SJCRH30 (cell line): ENCODE measurements at places on chromosomes 4 and X. TPM values are rescaled to one million over a fixed set of nuclear protein-coding genes. Genes with fewer than 3 reads are reported as not detected.
A peak's percentile ranks its signal among the peaks of the same experiment; 100 is the strongest.

DNA sequence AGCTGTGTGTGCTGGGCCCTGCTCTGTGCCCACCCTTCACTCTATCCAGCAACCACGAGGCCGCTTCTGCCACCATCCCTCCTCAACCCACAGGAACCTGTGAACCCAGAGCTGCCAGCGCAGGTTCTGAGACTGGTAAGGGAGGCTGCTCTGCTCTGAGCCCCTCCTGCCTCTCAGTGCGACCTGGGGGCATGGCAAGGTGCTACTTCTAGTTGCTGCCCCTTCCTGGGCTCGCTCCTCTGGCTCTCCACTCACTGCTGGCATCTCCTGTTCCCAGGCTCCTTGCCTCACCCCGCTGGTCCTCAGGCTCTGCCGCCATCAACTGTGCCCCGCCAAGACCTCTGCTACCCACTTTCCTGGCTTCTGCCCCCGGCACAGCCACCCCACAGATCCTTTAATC, 39.3 kb downstream of the RNF212 start:
- no peak for DNase-seq

- DNase-seq, result no peak
These were observed 725 bp upstream of the CXCL1 start for GRCh38 chr4:73868206-73869129.

DNA sequence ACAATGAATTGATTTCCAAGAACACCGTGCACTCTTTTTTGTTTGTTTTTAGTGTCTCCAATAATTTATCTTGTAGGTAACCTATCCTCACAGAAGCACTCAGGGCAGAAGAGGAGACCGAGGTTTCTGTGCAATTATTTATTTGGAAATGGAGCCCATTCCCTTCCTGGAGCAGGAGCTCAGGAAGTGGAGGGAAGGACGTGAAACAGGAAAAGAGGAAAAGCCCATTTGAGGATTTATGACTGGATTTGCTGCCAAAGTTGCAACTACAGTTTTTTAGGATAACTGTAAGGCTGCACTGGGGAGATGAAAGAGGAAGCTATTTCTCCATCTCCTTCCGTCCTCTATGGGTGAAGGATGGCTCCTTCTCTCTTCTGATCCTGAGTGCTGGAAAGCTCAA, 31.7 kb upstream of the MXRA5 start:
- no peak for DNase-seq

DNA sequence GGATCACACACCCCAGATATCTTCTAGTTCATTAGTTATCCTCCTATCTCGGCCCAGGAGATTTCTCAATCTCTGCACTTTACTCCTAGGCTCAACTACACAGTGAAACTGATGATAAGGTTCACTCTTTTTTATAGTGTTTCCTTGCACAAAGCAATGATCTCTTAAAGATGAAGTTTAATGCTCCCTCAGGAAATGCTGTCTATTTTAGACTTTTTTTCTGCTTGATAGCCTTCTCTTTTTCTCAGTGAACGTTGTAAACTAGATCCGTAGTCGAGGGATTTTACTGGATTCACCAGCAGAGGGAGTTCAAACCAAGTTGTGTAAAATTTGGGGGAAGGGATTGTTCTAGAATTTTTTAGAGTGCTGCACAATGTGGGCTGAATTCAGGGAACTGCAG, 269.6 kb downstream of the GBA3 start:
- DNase-seq, result peak; percentile 24

- no peak for DNase-seq
These were observed 72.0 kb downstream of the TMEM144 start for GRCh38 chr4:158282252-158282651.

DNA sequence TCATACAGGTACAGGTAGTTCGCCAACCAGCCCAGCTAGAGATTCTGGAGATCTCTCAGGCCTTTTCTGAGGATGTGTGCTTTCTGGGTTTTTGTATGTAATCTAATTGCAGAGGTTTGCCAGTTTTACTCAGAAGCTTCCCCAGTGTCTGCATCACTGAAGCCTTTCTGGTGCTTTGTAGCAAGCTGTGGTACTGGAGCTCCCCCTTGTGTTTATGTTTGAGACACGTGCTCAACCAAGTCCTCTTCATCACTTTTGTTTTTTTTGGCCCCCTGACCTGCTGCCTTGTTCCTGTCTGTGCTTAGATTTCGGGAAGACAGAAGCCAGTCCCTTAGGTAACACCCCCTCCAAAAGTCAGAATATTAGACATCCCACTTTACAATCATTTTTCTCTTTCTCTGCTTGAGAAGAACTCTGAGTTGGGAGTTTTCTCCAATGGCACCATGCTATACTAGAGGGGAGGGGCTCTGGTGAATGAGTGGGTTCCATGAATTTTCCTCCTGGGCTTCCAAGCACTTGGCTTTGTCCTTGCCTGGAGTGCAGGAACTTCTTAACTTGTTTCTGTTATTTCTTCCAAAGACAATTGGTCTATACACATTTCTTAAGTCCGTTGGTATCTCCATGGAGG, 128.4 kb upstream of the TBC1D9 start:
- peak; percentile 69 for DNase-seq

- no peak for DNase-seq
These were observed 346.8 kb downstream of the FSTL5 start for GRCh38 chr4:161816958-161817357.

GRCh38 chr4:87559090-87559837, 30.1 kb upstream of the SPARCL1 start:
- DNase-seq, result peak; percentile 89

- peak; percentile 26 for DNase-seq
These were observed 13.9 kb upstream of the PPEF2 start for GRCh38 chr4:75916091-75916661.

DNA sequence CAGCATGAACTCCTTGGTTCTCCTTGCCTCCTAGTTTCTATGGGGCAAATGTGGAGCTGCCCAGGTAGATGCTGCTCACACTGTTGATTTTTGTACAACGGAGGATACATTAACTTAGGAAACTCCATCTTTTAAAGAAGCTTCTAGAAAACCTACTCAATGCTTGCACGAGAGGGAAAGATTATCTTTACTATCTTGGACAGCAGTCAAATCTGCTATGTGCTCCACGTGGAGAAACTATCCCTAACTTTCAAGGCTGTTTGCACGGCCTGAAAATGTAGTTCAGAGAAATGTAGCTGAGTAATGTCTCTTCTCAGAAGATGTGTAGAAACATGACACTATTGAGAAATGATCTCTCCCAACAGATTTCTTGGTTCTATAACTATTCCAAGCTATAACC, 1530.9 kb upstream of the PABPC4L start:
- DNase-seq, result no peak

GRCh38 chr4:36123906-36124305, 120.4 kb downstream of the ARAP2 start:
- DNase-seq, result no peak

DNA sequence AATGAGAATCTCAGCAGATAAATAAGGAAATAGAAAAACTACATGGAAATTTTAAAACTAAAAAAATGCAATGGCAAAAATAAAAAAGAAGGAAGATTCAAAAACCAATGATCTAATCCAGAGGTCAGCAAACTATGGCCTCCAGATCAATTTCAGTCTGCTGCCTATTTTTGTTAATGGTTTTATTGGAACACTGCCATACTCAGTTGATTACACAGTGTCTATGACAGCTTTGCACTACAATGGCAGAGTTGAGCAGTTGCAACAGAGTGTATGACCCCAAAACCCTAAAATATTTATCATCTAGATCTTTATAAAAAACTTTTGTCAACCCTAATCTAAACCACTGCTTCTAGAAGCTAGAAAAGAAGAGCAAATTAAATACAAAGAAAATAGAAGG, 170.3 kb downstream of the RAB28 start:
- DNase-seq, result no peak

- no peak for DNase-seq
These were observed 21.0 kb upstream of the ANXA5 start for GRCh38 chr4:121717680-121718237.

DNA sequence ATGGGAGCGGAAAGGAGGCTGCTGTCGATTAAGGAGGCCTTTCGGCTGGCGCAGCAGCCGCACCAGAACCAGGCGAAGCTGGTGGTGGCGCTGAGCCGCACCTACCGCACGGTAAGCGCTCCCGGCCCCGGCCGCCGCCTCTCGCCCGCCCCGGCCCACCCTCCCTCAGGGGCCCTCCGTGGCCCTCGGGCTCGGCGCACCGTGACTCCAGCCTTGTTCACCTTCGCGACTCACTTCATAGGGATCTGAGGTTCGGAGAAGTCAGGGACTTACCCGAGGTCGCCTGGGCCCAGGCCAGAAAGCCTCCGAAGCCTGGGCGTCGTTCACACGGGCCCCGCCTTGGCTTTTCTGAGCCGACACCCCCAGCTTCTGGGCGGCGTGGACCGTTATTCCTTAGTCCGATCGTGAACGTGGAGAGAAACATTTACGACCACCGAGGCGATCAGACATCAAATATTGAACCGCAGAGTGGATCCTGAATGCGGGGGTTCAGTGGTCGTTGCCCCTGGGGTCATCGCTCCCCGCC, 362 bp downstream of the NCAPG start:
- DNase-seq, result no peak

- DNase-seq, result no peak
These were observed 109.6 kb downstream of the TNIP2 start for GRCh38 chr4:2646396-2647149.

- peak; percentile 32 for DNase-seq
These were observed 23.8 kb downstream of the NWD2 start for GRCh38 chr4:37268319-37268718.

- DNase-seq, result no peak
These were observed 1244.0 kb upstream of the TENM3 start for GRCh38 chr4:180999217-180999616.

GRCh38 chr4:2511645-2512131, 24.8 kb upstream of the FAM193A start:
- DNase-seq, result no peak

The TREX2 gene
- total RNA-seq, result 0.10 and 0.67 TPM in 2 replicates

The CDX4 gene
- not detected in 2 replicates for total RNA-seq

The CYTL1 gene
- 6.6 and 8.1 TPM in 2 replicates for total RNA-seq

The EGFL6 gene
- total RNA-seq, result not detected in 2 replicates

The EVC2 gene
- 9.5 and 9.9 TPM in 2 replicates for total RNA-seq
